ENCODE measurements at places on chromosomes 12 and 14.

GRCh38 chr12:3263939-3264922 lies 187.1 kb downstream of the TSPAN9 start:
- no peak for DNase-seq

DNA sequence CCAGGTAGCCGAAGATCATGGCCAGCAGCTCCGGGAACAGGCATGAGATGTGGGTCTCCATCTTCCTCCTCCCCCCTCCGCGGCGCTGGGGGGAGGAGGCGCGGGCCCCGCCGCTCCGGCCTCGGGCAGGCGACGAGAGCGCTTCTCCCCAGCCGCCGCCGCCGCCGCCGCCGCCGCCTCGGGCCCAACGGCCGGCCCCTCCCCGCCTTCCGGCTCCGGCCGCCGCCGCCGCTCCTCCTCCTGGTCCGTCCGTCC lies 448 bp downstream of the FBXL14 start:
- DNase-seq, result no peak

GRCh38 chr12:122026706-122027333 lies 5.1 kb downstream of the BCL7A start:
- no peak for DNase-seq

DNA sequence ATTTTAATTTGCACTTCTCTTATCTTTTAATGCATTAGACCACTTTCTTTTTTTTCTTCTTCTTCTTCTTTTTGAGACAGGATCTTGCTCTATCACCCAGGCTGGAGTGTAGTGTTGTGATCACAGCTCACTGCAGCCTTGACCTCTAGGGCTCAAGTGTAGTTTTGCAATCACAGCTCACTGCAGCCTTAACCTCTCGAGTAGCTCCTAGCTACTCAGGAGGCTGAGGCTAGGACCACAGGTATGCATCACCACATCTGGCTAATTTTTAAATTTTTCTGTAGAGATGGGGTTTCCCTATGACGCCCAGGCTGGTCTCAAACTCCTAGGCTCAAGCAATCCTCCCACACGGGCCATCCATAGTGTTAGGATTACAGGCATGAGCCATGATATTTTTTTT lies 12.7 kb downstream of the TMED8 start:
- DNase-seq, result no peak

DNA sequence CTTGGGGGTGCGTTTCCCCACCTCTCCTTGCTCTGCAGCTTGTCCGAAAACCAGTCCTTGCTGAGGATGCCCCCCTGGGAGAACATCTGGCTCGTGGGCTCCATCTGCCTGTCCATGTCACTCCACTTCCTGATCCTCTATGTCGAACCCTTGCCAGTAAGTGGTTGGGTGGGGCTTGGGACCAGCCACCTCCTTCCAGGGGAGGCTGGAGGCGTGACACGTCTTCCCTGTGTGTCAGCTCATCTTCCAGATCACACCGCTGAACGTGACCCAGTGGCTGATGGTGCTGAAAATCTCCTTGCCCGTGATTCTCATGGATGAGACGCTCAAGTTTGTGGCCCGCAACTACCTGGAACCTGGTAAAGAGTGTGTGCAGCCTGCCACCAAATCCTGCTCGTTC lies 57.5 kb downstream of the ANAPC7 start:
- no peak for DNase-seq

- DNase-seq, result no peak
Measured at GRCh38 chr12:126067626-126068329, 1002.5 kb downstream of the AACS start.

GRCh38 chr12:50621399-50622300 lies 116.9 kb downstream of the DIP2B start:
- DNase-seq, result no peak

DNA sequence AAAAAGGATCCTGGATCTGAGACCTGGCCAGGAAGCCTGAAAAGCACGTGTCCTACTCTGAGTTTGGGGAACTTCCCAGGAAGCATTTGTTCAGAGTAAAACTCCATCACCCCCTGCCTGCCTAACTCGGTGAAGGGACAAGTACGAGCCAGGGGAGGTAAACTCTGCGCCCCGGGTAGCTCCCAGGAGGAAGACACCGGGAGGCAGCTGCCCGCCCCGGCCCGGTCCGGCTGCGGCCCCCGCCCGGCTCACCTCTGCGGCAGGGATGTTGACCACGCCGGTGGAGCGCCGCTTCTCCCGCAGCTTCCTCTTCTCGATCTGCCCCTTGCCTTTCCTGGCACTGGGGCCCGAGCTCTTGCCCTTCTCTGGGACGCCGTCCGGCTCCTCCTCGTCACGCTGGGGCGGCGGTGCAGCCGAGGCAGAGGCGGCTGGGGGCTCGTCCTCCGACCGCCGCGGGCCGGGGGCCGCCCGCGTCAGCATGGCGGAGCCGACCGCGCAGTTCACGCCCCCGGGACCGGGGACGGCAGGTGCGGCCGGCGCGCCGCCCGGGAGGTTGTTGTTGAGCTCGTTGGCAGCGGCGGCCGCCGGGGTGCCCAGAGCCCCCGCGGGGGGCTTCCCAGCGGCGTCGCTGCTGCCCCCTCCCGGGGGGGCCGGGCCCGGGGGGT lies 1.2 kb downstream of the PAWR start:
- DNase-seq, result no peak

DNA sequence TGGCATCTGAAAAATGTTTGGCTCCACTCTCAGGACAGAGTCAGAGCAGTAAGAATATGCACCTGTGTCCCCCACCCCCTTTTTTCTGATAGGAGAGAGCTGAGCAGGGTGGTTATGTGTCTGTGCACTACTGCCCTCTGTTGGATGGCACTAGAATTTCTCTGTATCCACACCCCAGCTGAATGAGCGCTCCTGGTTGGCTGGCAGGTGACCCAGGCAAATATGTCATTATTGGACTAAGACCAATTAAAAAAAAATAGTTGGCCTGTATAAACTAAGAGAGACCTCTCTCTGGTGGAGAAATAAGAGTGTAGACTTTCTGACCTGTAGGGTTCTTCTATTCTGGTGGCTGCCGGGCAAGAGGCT lies 107.0 kb downstream of the PTCSC3 start:
- no peak for DNase-seq

DNA sequence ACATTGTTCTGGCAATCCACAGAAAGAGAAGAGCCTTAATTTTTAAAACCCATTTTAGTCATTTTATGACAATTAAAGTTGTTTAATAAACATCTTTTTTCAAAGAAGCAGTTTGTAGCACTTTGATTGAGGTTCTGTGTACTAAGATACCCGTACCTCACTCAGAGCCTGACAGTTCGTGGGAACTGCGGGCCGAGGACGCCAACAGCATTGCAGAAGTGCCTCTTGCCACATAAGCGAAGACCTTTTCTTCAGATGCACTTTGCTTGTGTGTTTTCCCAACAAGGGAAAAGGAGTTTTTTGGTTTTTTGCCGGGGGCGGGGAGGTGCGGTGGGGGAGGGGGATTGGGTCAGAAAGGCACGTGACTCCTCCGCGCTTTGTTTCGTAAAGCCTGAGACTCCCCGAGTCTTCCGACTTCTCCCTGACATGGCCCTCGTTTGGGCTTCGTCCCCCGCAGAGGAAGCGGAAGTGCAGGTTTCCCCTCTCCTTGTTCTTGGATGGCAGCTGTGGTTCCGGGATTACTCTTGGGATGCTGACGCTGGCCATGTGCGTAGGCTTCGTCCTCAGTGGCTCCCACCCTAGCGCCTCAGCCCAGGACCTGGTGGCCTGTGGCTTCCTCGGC lies 70.8 kb downstream of the WDR20 start:
- DNase-seq, result no peak

DNA sequence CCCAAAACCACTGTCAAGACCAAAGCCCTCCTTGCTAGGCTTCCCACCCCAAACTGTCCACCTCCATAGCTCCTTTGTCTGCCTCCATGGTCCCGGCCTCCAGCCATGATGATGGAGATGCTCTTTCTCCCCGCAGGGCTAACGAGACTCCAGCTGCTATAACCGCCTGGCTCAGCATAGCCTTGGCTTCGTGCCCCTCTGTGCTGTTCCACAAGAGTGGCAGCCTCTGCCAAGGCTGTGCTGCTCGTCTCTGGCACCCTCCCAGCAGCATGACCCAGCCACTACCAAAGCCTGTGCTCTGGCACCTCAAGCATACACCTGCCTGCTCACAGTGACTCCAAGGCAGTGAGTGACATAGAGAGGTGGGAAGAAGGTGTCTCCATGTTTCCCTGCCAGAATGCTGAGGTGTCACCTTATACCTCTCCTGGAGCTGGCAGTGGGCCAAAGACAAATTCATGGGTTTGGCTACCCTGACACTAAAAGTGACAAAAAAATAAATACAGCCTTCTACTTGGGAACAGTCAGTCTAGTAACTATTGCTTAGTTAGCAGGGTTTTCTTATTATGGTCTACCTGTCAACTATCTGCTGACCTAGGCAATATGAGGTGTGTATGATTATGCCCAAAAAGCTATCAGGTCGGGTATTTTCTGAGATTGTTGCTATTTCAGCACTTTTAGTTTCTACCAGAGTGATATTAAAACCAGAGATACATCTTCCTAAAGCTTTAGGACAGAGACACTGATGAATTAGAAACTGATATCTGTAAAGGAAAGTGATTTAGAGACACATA lies 16.1 kb upstream of the KRT73 start:
- no peak for DNase-seq

DNA sequence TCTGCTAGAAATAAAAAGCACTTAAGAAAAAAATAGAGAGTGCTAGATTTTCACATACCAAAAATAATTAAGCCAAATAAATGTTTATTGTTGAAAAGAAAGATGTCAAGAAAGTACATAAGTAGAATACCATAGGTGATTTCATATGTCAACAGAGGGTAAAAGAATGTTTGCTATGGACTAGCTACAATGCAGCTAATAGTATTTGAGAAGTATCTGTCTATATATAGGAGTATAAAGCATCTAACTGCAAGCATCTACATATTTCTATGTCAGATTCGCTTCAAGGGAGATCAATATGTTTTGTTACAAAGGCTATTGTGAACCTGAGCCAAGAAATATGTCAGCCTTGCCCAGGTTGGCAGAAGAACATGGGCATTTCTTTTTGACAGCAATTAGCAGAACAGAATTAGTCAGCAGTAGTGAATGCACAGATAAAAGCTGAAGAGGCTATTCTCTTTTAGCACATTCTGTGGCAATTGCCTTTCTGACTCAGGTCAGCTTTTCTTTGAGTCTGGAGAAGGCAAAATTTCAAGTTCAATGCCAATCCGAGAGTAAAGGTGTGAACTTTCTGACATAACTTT lies 140.1 kb downstream of the ALG10B start:
- no peak for DNase-seq

DNA sequence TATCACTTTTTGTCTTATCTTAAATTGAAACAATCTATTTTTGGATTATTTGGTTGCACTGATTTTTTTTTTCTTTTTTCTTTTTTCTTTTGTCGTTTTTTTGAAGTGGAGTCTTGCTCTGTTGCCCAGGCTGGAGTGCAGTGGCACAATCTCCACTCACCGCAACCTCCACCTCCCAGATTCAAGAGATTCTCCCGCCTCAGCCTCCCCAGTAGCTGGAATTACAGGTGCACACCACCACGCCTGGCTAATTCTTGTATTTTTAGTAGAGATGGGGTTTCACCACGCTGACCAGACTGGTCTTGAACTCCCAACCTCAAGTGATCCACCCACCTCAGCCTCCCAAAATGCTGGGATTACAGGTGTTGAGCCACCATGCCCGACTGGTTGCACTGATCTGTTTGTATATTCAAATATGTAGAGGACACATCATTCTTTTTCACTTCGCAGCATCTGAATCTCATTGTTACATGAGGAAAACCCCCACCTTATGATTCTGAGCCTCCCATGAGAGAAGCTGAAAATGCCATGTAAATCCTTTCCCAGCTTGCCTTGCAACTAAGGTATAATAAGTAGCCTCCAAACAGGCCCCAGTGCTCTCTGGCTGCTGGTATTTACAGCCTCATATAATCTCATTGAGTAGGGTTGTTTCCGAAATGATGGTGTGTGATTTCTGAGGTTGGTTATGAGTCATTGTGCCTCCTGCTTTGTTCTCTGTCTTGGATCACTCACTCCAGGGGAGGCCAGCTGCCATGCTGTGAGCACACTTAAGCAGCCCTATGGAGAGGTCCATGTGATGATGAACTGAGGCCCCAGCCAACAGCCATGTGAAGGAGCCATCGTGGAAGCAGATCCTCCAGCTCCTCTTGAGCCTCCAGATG lies 5.2 kb upstream of the HSP90B1 start:
- DNase-seq, result no peak

- DNase-seq, result no peak
Measured at GRCh38 chr12:121581686-121582429, 1.0 kb upstream of the KDM2B start.

GRCh38 chr12:49094160-49094974 lies at the start of gene DHH:
DHH (minus strand) TSS chr12:49094801; CDS start chr12:49094512, 289 bp downstream.
- no peak for DNase-seq

GRCh38 chr12:12979731-12980259 lies 20.3 kb downstream of the HEBP1 start:
- DNase-seq, result peak; percentile 73

GRCh38 chr14:29102996-29103395 lies 336.4 kb downstream of the FOXG1 start:
- no peak for DNase-seq

DNA sequence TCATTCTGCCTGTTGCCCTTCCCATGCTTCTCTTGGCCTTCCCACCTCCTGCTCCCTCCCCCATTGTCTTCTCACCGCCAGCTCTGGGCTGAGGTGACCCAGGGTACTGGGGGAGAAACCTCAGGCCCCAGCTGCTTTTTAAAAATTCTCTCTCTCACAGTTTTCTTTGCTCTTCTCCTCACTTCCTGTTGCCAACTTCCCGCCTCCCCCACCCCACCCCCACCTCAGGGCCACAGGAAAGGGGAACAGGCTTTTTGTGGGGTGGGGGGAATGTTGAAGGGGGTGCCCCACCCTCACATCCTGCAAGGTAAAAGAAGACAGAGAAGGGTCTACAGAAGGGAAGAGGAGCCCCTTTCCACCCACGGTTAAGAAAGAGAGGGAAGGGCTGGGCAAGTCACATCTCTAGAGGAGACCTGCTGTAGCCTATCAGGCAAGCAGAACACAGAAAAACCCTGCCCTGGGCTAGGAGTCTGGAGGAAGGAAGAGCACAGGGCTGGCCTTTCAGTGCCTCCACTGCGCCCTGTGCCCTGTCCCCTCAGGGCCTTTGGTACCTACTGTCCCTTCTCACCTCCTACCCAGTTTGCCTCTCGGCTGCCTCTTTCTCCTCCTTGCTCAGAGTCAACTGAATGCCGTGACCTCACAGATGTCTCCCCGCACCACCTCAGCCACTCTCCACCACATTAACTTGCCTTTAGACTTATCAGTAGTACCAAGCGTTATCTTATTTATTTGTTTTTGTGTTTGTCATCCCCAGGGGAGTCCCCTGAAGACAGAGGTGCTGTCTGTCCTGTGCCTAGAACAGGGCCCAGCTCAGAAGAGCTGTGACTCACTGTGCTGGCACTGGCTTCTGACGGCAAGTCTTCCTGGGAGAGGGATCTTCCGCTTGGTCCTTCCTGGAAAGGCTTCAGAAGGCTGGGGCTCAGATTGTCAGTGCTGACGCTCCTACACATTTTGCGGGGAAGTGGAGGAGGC lies 1.7 kb downstream of the ARHGAP9 start:
- DNase-seq, result no peak

- DNase-seq, result no peak
Measured at GRCh38 chr12:11158885-11159444, 12.0 kb upstream of the SMIM10L1 start.

- DNase-seq, result no peak
Measured at GRCh38 chr14:55450987-55451386, 10.6 kb upstream of the TBPL2 start.

GRCh38 chr14:32968972-32969544 lies 30.4 kb downstream of the NPAS3 start:
- DNase-seq, result no peak

- no peak for DNase-seq
Measured at GRCh38 chr12:117100251-117100650, 1.0 kb upstream of the TESC start.

Measured in urinary bladder (tissue), 4 donors.